ENCODE measurements at places on chromosomes 5 and 9.

DNA sequence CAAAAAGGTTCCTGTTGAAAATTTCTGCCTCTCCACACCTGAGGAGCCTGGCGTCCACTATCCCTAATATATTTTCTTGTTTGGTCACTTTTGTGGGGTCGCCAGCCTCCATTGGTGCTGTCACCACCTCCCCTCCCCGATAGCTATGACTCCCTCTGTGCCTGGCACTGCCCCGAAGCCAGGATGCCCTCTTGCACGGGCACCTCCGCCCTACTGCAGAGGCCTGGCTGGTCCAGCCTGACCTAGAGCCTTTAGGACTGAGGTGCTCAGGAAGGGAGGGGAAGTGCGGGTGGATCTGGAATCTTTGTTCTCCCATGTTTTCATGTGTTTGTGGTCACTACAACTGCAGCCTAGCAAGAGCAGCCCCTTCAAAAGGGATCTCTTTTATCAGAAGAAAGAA lies 62.6 kb downstream of the WNK2 start:
- no peak for DNase-seq

- no peak for DNase-seq
Measured at GRCh38 chr5:145283141-145283810, 551.9 kb downstream of the PRELID2 start.

- no peak for DNase-seq
Measured at GRCh38 chr9:14412775-14413174, 98.8 kb upstream of the NFIB start.

DNA sequence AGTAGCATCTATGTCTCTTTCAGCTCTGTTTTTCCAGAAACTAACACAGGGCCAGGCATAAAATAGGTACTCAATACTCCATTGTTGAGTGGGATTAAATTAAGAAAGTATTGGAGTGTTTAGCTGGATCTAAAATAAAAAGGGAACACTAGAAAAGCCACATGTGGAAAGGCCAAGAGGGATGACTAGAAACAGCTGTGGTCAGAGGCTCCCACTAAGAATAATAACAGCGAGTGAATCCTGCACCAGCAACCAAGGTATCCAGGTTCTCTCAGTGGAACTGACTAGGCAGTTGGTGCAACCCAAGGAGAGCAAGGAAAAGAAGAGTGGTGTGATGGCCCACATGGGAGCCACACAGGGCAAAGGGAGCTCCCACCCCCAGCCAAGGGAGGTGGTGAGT lies 31.5 kb upstream of the RGMB start:
- no peak for DNase-seq

DNA sequence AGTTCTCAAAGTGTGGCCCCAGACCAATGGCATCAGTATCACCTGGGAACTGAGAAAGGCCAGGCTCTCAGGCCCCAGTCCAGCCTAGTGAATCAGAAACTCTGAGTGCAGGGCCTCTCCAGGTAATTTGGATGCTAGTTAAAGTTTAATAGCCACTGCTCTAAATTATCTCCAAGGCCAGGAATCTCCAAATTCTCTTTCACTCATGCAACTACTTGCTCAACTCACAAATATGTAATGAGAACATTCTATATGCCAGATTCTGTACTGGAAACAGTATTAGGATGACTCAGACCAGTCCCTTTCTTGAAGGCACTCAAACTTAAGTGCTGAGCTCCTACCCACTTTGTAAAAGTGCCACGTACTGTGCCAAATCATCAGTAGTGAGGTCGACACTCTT lies 84.6 kb downstream of the PAPPA start:
- no peak for DNase-seq

DNA sequence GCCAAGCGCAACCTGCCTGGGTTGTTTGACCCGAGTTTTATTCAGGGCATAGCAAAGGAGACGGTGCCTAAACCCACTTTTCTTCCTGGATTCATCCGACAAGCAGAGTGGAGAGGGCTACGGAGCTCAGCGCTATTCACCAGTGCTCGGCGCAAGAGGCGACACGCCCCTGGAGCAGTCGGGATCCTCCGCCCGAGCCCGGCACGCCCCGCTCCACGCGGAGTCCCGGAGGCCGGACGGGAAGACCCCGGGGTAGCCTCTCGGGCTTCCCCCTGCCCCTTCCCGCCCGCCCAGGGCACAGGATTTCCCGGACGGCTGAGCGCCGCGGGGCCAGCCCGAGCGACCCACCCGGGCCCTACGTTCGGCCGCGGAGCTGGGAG lies 427 bp downstream of the SERINC5 start:
- DNase-seq, result peak; percentile 48

GRCh38 chr5:33880319-33880718 lies 11.5 kb downstream of the ADAMTS12 start:
- no peak for DNase-seq

DNA sequence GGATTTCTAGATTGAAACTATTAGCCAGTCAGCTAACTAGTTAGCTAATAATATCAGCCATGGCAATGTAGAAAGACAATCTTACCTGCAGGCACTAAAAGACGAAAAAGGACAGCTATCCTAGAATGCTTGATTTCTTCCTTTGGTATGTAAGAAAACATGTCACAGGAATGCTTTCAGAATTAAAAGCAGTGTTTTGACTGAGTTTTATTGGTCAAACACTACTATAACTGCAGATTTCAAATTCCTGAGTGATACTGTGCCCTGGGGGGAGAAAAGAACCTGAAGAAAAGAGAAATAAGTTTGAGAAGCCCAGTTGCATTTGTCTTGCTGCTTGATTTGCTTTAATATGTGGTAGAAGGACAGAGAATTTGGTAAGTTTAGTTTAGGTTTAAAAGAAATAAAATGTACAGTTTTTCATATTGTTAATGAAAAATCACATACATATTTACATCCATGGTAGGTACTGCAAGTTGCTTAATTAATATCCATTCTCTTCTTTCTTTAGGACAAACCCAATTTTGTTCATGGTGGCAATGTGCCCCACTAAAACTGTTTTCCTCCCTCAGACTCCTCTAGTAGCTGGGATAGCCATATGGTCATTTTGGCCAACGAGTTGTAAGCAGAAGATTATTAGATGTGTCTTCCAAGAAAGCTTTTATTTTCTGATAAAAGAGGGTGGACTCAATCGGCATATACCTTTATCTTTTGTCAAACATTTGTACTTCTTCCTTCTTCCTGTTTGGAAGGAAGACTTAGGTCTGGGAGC lies 4.3 kb upstream of the FAM169A start:
- no peak for DNase-seq

GRCh38 chr9:128972956-128973355 lies 25.5 kb downstream of the NUP188 start:
- DNase-seq, result no peak

GRCh38 chr5:100004969-100005368 lies 530.2 kb upstream of the FAM174A start:
- DNase-seq, result no peak

DNA sequence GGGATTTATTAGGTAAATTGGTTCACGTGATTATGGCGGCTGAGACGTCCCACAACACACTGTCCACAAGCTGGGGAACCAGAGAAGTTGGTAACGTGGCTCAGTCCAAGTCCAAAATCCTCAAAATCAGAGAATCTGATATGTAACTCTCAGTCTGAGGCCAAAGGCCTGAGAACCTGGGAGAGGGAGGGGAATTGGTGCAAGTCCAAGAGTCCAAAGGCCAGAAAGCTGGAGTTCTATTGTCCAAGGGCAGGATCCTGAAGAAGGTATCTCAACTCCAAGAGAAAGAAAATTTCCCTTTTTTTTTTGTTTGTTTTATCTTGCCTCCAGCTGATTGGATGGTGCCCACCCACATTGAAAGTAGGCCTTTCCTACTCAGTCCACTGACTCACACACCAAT lies 83.8 kb downstream of the PRDM9 start:
- no peak for DNase-seq

GRCh38 chr5:36491856-36492255 lies 114.5 kb upstream of the SLC1A3 start:
- no peak for DNase-seq

DNA sequence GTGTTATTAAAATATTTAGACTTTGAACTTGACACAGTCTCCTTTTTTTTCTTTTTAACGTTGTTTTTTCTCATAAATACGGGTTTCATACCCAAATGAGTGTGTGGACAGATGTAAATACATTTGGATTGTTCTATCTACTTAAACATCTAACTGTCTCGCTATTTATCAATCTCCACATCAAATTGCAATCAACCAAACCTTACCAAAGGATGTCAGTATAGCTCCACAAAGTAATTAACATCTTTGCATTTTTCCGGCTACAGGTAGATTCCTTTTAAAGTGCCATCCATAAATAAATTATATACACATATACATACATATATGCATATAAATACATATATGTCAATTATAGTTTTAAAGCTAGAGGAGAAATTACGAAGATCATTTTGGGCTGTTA lies 705 bp upstream of the CDH10 start:
- DNase-seq, result no peak

- DNase-seq, result peak; percentile 80
Measured at GRCh38 chr5:76402886-76403765, at the start of gene IQGAP2. Gene IQGAP2, plus strand, starts transcription at chr5:76403285. Its CDS starts 261 bp downstream, at chr5:76403546.

GRCh38 chr9:91045041-91045440 lies 243.4 kb downstream of the SYK start:
- DNase-seq, result no peak

GRCh38 chr5:110371011-110371724 lies 355.3 kb downstream of the TMEM232 start:
- no peak for DNase-seq

DNA sequence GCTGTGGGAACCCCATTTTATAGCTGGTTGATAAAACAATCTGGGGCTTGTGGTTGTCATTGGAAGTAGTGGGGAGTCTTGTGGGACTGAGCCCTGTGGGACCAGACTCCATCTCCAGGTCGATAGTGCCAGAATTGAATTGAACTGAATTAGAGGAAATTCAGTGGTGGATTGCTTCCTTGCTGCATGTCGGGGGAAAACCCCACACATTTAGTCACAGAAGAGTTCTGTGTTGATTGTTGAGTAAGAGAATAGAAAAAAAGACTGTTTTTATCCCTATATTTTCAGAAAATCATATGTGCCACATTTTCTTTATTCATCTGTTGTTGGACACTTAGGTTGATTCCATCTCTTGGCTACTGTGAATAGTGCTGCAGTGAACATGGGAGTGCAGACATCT lies 209.7 kb downstream of the ARHGEF28 start:
- DNase-seq, result no peak

- no peak for DNase-seq
Measured at GRCh38 chr5:93273176-93273575, 307.8 kb downstream of the NR2F1-AS1 start.

DNA sequence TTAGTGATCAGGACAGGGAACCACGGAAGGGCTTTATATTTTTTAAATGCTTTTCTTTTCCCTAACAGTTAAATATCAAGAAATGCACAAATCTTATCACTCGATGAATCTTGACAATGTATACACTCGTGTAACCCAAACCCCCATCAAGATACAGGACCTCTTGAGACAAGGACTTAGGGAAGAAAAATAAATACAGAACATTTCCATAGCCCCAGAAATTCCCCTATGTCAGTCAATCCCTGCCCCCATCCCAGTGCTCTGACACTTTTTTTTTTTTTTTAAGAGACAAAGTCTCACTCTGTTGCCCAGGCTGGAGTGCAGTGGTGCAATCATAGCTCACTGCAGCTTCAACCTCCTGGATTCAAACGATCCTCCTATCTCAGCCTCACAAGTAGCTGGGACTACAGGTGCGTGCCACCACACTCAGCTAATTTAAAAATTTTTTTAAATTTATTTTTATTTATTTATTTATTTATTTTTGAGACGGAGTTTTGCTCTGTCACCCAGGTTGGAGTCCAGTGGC lies 2.7 kb downstream of the SPINK4 start:
- DNase-seq, result no peak

DNA sequence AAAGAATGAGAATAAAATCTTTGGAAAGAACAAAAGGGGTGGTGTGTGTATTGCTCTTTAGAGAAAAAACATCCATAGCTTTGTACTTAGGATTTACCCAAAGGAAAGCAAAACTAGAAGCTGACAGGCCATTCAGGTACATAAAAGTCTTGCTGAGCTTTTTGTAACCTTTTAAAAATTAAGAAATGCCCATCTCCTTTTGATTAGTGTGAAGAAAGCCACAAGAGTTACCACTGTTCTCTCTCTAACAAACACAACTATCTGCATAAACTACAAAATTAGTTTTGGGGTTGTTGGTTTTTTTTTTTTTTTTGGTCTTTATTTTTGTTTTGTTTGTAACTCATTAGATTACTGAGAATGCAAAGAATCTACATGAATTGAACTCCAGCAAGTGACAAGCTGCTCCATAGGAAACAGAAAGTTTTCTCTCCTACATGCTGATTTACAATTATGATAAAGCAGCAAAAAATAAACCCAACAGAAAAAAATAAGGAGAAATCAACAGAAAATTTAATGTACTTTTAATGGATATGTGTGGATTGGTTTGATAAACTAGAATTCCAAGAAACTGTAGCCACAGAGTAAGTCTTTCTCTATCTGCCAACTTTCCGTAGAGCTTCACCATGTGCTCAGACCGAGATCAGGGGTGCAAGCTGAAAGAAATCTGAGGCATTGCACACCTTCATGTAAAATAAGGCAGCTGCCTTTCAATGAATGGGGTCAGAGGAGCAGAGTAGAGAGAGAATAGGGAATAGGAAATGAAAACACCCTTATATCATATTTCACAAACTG lies 12.3 kb downstream of the BAAT start:
- no peak for DNase-seq

- DNase-seq, result no peak
Measured at GRCh38 chr5:8456846-8457186, 587.9 kb downstream of the MTRR start.

DNA sequence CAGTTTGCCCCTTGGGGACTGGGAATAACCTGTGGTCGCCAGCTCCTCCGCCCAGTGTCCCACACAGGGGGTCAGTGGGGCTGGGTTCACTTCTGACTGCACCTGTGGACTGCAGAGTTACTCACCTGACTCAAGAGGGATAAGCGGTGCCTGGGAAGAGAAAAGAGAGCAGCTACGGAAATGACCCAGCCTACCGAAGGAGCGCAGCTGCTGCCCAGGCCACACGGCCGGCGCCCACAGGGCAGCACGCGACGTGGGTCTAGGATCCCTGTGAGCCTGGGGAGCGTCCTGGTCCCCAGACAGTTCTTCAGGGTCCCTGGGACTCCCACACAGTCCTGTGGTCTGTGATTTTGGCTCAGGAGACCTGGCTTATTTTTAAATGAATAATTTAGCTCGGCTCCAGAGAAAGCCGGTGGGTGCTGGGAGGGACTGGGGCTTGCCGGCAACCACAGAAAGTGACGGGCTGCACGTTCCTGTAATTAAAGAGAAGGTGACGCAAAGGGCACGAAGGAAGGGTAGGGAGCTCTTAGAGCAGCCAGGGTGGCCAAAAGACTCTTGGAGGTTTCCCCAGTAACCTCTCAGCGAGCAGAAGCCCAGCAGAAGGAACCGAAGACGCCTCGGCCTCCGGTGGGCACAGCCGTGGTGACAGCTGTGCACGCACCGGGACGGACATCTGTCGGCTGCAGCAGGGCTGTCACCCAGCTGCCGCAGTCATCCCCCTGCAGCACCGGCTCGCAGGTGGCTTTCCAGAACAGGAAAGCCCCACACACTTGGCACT lies 97.5 kb upstream of the FCN2 start:
- DNase-seq, result no peak

- no peak for DNase-seq
Measured at GRCh38 chr5:67381236-67381880, 184.8 kb upstream of the CD180 start.
